Naive thymus-derived CD8-positive, alpha-beta T cell (primary cell): ENCODE measurements at places on chromosomes 12 and 14.

DNA sequence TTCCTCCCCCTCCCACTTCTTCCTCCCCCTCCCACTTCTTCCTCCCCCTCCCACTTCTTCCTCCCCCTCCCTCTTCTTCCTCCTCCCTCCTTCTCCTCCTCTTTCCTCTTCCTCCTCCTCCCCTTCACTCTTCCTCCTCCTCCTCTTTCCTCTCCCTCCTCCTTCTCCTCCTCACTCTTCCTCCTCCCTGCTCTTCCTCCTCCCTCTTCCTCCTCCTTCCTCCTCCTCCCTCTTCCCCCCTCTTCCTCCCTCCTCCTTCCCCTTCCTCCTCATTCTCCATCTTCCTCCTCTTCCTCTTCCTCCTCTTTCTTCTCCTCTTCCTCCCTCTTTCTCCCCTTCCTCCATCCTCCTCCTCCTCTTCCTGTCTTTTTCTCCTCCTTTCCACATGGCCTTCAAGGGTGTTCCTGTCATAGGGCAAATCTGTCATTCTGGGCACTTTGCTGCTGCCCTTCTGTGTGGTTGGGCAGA is 111.4 kb downstream of the PHETA1 start:
- DNase-seq = no peak

- no peak for DNase-seq
Measured at GRCh38 chr12:121484967-121485366, 85.0 kb downstream of the RNF34 start.

- no peak for DNase-seq
Measured at GRCh38 chr12:95836185-95836609, 22.6 kb upstream of the SNRPF start.

DNA sequence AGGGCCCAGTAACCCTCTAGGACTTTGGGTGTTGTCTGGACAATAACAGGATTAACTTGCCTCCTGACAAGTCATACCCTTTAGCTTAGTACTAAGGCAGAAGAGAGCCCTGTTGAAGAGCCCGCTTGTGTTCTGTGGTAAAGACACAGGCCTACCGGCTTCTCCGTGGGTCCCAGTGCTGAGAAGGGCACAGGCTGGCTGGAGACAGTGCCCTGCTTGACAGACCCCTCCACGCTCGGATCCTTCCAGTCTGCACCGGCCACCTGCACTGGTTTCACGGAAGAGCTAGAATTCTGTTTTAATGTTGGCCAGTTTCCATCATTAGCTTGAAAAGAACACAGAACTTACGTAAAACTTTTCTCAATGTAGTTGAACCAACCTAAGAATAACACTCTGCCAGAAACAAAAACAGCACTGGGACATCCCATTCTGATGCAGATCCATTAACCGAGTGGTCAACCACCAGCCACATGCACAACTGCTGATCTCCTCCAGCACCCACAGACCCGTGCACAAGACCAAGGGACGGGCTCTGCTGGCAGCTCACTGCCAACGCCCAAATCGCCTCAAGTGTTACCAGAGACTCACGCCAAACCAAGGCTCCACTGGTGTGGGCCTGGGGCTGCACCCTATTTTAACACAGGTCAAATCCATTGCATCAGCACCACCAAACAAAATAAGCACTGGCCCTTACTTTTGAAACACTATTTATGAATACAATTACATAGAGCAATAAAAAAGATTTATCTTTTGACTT is 27.1 kb downstream of the ZFYVE21 start:
- DNase-seq = no peak

DNA sequence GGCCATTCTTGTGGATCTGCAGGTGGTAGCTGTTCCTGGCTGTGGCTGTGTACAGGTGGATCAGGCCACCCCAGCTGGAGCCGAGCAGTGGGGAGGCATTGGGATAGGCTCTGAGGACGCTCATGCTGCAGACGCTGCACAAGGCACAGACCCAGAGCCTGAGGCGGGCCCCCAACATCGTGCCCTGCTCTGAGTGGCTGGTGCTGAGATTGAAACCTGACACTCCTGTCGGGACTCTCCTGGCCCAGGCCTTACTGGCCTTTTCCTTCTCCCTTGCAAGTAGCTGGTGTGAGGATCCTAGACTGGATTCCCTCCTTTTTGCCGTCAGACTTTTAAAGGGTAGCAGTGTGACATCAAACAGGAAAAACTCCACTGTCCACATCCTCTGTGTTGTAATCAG is at the start of gene FGF23:
FGF23 (minus strand) TSS at position 308 of the 400 bp plus-strand sequence; CDS start at position 178, 130 bp downstream.
- DNase-seq = no peak

GRCh38 chr12:118912697-118913270 is 68.6 kb upstream of the SRRM4 start:
- no peak for DNase-seq

DNA sequence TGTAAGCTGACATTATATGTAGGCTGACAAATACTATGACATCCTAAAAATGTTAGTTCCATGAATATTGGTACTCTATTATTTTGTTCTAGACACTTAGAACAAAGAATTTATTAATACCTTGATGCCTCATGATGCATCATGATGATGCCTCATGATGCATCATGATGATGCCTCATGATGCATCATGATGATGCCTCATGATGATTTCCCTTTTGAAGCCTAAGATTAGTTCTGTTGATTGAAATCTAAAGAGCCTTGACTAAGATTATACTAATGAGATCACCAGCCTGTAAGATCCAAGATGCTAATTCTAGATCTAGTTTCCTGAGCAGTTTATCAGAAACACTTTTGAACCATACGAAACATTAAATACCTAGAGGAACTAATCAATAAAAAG is 4.6 kb upstream of the CEP128 start:
- no peak for DNase-seq

DNA sequence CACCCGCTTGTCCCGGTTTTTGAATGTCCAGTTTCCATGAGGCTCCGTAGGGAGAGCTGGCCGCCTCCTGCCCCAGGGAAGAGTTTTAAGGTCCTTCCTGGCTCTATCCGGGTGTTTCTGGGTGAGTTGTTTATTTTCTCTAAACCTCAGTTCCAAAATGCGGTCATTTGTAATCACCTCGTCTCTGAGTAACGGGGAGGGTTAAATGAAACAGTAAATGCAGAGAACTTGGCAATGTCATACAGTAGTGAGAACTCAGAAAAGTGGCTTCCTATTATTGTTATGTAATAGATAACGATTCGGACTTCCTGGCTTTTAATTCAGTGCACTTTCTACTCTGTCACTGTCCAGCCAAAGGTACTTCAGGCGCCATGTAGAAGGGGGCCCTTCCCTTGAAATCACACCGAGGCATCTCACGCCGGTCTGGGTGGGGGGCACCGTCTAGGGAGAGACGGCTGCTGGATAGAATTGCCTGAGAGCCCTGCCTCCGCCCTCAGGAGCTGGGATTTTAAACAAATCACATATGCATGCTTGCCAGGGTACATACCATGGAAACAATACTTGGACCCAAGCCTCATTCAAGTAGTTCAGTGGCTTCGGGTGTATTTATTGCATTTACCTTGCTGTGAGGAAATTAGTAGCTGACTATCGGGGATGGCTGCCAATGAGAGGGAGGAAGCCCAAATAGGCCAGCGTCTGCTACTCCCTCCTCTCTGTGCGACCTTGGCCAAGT is 26.4 kb downstream of the NOS1 start:
- no peak for DNase-seq

- no peak for DNase-seq
Measured at GRCh38 chr12:55839345-55840140, 3.2 kb downstream of the MMP19 start.

GRCh38 chr14:56268673-56269072 is 150.5 kb downstream of the PELI2 start:
- no peak for DNase-seq

GRCh38 chr14:55752580-55753390 is 172.8 kb downstream of the KTN1 start:
- no peak for DNase-seq

DNA sequence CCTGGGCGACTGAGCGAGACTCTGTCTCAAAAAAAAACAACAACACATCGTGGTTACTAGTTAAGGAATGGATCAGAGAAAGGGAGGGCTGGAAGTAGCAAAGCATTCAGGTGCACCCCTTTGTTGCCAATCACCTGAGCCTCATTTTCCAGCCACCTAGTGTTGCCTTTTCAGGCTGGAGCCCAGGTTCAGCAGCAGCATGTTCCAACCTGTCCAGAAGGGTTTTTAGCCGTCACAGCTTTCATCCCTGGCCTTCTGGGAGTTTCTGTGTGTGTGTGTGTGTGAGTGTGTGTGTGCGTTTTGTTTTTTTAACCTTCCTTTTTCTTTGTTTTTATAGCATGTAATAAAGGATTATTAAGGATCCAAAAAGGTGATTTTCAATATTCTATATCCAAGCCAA is 121.1 kb upstream of the ATF1 start:
- DNase-seq = no peak

- no peak for DNase-seq
Measured at GRCh38 chr14:69956970-69957369, 77.8 kb downstream of the SMOC1 start.

DNA sequence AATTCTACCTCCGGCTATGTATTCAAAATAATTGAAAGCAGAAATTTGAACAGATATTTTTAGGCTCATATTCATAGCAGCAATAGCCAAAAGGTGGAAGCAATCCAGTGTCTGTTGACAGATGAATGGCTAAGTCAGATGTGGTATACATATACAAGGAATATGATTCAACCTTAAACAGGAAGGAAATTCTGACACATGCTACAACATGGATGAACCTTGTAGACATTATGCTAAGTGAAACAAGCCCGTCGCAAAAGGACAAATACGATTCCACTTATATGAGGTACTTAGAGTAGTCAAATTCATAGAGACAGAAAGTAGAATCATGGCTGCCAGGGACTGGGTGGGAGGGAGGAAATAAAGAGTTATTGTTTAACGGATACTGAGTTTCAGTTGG is 331.6 kb downstream of the PCNX1 start:
- no peak for DNase-seq

DNA sequence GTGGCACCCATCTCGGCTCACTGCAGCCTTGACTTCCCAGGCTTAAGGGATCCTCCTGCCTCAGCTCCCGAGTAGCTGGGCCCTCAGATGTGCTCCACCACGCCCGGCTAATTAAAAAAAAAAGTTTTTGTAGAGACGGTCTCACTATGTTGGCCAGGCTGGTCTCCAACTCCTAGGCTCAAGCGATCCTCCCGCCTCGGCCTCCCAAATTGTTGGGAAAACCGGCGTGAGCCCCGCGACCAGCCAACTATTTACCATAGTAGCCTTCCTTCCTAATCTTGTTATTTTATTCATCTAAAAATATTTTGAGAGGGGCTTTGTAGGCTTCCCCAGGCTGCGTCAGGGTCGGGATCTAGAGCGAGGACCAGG is 25.4 kb upstream of the YY1 start:
- DNase-seq = no peak

DNA sequence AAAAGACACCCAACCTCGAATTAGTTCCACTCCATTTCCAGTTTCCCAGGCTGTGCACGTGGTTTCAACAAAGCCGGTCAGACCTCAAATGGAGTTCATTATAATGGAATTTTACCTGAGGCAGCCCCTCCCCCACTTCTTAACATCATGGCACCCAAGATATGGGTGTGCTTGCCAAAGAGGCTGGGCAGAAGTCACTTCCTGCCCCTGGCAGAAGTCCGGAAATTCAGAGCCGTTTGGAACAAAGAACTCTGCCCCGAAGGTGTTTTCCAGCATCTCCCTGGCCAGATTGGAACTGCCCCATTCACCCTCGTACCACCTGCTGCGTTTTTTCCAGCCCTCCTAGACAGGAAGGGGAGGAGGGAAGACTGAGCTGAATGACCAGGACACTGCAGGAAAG is 8.2 kb downstream of the VDR start:
- no peak for DNase-seq

DNA sequence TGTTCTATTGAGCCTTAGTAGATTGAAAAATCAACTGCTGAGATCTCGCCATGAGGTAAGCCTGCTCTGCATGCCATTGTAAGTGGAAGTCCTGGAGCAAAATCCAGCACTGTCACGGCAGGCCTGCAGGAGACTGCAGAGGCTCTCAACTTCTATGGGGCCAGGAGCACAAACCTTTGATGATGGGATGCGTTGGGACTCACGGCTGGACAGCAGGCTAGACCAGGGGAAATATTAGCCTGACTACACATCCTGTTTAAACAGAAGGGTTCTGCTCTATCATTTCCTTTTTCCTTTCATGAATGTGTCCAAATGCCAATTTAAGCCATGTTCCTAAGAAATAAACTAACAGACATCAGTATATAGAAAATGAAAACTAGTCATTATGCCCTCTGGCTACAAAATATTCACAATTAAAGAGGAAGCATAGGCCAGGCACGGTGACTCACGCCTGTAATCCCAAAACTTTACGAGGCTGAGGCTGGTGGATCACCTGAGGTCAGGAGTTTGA is 33.9 kb upstream of the RASSF8 start:
- DNase-seq = no peak

DNA sequence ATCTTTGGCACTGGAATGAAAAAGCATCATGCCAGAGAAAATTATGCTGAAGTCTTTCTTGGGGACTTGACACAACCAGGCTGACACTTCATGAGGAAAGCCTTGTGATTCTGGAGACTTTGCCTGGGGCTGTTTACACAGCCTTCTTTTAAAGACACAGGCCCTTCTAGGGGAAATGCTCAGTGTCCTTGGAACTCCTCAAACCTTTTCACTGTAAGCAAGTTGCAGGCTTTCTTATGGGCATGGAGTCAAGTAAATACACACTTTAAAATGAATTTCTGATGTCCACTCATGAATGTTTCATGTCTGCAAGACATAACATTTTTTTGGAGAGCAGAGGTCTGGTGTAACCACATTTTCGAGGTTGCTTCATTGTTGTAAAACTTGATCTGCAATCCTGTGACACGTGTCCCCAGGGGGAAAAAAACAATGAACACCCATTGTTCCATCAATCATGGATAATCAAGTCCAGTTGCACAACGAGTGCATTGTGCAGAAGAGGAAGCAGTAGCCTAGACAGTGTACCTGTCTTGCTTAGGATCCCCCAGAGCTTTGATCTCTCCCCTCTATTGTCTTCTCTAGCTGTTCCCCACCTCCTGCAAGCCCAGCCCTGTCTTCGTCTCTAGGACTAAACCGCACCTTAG is 155.1 kb upstream of the PRICKLE1 start:
- DNase-seq = no peak

GRCh38 chr12:52260361-52261207 is 13.9 kb upstream of the KRT86 start:
- DNase-seq = no peak

GRCh38 chr12:65367396-65367795 is 88.9 kb downstream of the MSRB3 start:
- no peak for DNase-seq
